ENCODE measurements at places on chromosomes 3 and 15.
A peak's percentile ranks its signal among the peaks of the same experiment; 100 is the strongest.

DNA sequence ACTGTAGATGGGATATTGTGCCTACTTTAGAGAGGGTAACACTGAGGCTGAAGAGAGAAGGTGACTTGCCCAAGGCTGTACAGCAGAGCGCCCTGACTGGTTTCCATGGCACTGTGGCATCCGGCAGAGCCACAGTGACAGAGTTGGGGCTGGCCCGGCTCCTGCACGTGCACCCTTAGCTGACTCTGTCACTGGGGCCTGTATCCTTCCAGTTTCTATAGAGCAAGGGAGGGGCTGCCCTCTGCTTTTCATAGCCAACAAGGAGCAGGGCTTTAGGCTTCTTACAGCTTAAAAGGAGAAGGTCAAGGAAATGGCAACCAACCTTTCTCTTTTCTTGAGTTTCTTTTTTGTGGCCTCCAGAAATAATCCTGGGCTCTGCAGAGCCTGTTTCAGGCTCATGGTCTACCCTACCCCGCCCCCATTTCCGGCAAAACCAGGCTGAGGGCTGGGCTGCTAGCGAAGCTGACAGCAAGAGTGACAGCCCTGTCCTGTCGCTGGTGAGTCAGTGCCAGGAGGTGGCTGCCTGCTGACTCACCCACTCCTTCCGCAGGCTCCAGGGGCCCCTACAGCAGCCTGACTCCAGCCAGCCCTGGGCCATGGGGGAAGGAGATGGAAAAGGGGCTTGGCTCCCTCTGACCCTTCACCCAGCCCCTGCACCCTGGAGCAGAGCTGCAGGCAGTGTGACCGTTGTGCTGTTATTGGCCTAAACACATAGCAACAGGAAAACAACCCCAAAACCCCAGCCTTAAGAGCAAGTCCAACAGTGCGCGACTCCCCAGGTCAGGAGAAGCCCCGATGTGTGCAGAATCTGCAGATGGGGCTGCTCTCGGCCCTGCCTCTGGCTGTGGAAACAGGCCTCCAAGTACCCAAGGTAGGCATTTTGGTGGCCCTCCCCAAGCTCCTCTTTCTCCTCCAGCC, 29.8 kb downstream of the SLC6A6 start:
- peak; percentile 92 for DNase-seq

DNA sequence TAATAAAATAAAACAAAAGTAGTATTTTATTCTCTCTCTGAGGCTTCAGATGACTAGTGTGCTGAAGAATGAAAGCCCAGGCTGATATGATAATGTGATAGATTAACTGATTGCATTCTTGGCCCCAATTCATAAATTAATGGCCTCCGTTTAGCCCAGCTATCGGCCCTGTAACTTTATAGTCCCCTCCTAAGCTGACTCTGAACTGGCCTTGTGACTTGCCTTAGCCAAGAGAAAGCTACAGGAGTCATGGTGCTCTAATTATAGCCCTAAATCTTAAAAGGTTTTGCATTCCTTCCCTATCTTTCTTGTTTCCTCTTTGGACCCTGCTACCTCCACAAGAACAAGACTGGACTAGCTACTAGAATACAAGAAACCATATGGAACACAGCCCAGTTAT, 123.2 kb upstream of the EPHA3 start:
- no peak for DNase-seq

- no peak for DNase-seq
These were observed 24.6 kb upstream of the AP4E1 start for GRCh38 chr15:50883903-50884302.

DNA sequence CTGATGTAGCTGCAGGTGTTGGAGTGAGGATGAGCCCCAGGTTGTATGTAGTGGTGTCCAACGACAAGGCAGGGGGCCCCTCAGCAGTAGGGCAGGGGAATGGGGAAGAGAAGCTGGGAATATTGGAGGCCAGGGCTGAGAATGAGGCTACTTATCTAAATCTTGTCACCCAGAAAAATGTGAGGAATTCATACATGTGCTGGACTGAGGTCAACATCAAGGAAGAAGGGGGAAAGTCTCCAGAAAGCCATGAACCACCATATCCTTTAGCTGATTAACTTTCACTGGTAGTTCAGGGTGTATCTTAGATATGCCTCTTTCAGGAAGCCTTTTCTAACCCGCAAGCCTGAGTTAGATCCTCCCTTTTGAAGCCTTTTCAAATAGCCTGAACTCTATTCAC, 22.6 kb upstream of the FSTL1 start:
- no peak for DNase-seq

DNA sequence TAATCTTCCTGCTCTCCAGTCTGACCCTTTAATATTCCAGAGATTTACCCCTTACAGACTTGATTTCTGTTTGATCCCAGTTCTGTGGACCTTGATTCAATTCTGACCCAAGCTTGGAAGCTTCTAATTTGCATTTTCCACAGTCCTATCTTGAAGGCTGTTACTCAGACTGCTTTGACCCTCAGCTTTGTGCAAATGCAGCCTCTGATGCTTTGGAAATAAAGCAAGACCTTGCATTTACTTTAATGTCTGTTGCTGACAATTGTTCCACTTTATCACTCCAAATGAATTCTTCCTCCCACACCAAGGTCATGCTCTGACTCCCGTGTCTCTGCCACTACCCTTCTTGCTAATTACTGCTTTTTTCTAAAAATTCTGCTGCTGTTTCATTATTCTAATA, 886.0 kb downstream of the TUSC7 start:
- no peak for DNase-seq

DNA sequence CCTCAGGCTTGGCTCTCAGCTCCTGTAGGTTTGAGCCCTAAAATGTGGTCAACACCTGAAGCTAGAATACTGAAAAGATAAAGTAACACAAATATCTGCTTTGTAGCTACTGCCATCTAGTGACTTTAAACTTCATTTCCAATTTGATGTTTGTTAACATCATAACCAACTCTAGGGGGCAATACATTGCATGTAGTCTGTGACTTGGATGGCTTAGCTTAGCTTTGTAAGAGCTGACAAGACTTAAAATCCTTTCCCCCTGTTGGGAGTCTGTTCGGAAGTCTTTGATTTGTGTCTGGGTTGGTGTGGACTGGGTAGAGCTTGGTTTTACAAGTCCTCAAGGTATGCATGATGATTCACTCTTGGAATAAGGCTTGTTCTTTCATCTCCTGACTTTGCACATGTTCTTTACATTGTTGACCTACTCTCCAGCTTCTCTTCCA, 51.7 kb downstream of the SCN11A start:
- DNase-seq, result no peak

GRCh38 chr3:46143951-46144473, 64.1 kb downstream of the CCR1 start:
- DNase-seq, result no peak

GRCh38 chr15:84798436-84798946, 18.7 kb upstream of the ALPK3 start:
- DNase-seq, result no peak

- DNase-seq, result no peak
These were observed 19.5 kb upstream of the HRH1 start for GRCh38 chr3:11134794-11135193.

- DNase-seq, result no peak
These were observed 36.0 kb downstream of the ADAMTS9 start for GRCh38 chr3:64651741-64652241.

DNA sequence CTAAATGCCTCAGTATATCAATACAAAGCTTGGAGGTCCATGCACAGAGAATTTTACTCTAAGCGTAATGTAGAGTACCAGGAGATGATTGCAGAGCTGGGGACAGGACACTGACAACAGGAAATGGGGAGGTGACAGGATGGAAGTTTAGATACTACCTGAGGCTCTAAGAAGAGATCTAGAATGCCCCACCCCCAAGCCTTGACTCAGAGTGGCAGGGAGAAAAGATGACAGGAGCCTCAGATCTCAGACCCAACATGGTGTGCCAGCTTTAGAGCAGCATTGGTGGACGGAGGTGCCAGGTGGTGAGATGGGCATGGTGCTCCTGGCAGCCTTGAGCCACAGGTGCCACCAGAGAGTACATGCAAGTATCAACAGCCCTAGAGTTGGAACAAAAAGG, 62.5 kb downstream of the LYZL4 start:
- DNase-seq, result no peak

- no peak for DNase-seq
These were observed at the start of gene VILL for GRCh38 chr3:37990527-37990926. TSS of gene VILL (plus strand) at chr3:37990786. CDS start at chr3:37993673, 2,887 bp downstream.

DNA sequence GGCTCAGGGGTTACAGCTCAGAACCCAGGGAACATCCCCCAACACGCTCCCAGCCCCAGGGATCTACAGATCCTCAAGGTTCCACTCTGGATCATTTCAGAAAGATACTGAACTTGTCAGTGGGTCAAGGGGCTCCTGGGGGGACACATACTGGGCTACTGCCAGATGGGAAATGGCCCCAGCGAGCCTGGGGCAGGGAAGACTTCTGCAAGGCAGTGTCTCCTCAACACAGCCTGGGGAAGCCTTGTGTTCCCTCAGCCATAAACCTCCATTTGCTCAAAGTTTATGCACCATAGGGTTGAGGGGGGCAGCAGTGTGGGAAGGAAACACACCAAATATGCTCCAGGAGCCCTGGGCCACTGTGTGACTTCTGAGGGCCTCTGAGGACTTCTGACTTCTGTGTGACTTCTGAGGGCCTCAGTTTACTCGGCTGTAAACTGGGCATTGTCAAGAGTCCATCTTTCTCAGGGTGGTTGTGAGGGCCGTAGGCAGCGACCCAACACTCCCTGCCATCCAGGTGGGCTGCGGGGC, 58.4 kb downstream of the IQSEC1 start:
- DNase-seq, result no peak

GRCh38 chr3:55607844-55608243, 120.7 kb upstream of the WNT5A start:
- DNase-seq, result no peak
